Sigmoid colon (tissue), 7 donors: ENCODE measurements at places on chromosomes 3 and 15. TPM values are rescaled to one million over a fixed set of nuclear protein-coding genes. Genes with fewer than 3 reads are reported as not detected.

- H3K27me3 ChIP-seq, result no peaks in the 10 kb centered on the region
- no peak for DNase-seq
- peak overlapping the region; percentile 17 for H3K27ac ChIP-seq
- H3K4me1 ChIP-seq, result peaks cover 42% of the 10 kb centered on the region
These were observed 13.9 kb downstream of the ALPK3 start for GRCh38 chr15:84831028-84831427.

DNA sequence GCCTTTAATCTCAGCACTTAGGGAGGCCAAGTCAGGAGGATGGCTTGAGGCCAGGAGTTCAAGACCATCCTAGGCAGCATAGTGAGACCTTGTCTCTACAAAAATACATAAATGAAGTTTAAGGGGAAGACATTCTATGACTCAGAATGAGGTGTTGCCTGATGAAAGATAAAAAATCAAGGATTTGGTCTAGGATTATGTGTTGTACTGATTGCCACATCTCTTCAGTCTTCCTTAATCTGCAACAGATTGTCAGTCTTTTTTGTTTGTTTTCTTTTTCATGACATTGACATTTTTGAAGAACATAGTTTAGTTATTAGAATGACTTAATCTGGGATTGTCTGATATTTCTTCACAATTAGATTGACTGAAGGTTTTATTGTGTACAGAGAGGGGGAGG, 26.3 kb upstream of the DPPA4 start:
- no peak overlapping the region for H3K27ac ChIP-seq
- no peak overlapping the region for H3K4me3 ChIP-seq
- H3K36me3 ChIP-seq, result no peaks in the 10 kb centered on the region
- DNase-seq, result no peak

DNA sequence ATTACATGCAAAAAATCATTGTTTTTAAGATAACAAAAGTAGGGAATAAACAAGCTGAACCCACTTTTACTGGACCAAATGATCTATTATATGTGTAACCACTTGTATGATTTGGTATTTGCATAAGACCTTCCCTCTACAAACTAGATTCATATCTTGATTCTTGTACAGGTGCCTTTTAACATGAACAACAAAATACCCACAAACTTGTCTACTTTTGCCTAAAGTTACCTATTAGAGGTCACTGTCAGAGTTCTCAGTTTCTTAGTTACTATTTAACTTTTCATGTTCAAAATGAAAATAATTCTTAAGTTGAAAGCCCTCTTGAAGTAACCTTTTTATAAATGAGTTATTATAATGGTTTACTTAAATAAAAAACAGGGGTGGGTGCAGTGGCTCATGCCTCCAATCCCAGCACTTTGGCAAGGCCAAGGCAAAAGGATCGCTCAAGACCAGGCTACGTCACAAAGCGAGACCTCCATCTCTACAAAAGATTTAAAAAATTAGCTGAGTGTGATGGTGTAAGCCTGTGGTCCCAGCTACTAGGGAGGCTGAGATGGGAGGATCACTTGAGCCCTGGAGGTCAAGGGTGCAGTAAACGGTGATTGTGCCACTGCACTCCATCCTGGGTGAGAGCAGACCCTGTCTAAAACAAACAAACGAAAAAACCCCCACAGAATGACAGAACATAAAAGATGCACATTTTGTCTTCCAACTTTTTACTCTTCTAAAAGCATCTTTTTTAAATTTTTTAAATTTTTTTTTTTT, 16.0 kb downstream of the ACTR8 start:
- H3K36me3 ChIP-seq, result peaks cover 40% of the 10 kb centered on the region
- DNase-seq, result no peak
- H3K4me1 ChIP-seq, result no peaks in the 10 kb centered on the region
- H3K4me3 ChIP-seq, result no peak overlapping the region
- H3K27ac ChIP-seq, result no peak overlapping the region

DNA sequence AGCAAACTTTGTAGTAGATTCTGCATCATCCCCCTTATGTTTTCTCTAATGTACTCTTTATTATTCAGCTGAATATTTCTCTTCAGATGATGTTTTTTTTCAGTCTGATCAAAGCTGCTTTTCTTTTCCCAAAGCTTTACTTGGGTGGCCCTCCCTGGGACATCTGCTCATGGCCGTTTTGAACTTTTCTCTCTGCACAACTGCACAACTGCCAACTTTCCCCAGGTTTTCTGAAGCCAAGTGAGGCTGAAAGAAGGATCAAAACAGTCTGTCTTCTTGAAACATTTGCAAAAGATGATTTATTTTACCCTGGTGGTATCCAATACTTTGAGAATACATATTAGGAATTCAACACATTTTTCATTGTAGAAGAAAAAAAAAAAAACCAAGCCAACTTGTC, 43.0 kb downstream of the GASK1A start:
- peak; percentile 52 for DNase-seq
- H3K4me1 ChIP-seq, result no peaks in the 10 kb centered on the region
- H3K4me3 ChIP-seq, result no peak overlapping the region
- no peaks in the 10 kb centered on the region for H3K27me3 ChIP-seq
- H3K27ac ChIP-seq, result no peak overlapping the region

DNA sequence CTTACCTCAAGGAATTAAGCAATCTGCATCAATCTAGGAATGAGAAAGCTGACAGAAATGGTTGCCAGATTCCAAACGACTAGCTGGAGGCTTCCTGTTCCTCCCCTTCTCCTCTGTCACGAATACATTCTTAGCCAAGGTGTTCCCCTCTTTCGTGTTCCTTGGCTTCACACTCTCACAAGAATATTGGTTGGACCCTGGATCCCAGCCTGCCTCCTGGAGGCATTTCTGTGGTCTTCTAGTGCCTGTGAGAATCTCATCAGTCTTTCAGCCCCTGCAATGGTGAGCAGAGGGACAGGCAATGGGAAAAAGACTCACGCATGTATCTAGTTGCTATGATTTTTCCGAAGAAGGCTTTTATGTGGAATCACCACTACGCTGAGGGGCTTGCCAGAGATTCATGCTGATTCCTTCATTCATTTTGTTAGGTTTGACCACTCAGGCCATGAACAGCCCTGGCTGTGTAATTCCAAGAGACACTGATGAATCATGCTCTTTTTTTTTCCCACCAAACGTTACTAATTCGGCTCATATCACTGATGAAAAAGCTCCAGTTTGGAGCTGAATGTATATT, 1.6 kb upstream of the P3H2 start:
- H3K27me3 ChIP-seq, result no peaks in the 10 kb centered on the region
- H3K27ac ChIP-seq, result no peak overlapping the region
- H3K4me1 ChIP-seq, result peaks cover 37% of the 10 kb centered on the region
- DNase-seq, result no peak
- H3K36me3 ChIP-seq, result no peaks in the 10 kb centered on the region

GRCh38 chr3:46442576-46443530, 21.9 kb downstream of the LTF start:
- no peaks in the 10 kb centered on the region for H3K4me1 ChIP-seq
- H3K27me3 ChIP-seq, result no peaks in the 10 kb centered on the region
- H3K27ac ChIP-seq, result no peak overlapping the region
- no peak for DNase-seq
- H3K36me3 ChIP-seq, result no peaks in the 10 kb centered on the region
- no peak overlapping the region for H3K4me3 ChIP-seq

- H3K4me3 ChIP-seq, result no peak overlapping the region
- H3K27ac ChIP-seq, result no peak overlapping the region
- DNase-seq, result no peak
- H3K27me3 ChIP-seq, result no peaks in the 10 kb centered on the region
- peaks cover 13% of the 10 kb centered on the region for H3K4me1 ChIP-seq
These were observed 187.0 kb downstream of the NTRK3 start for GRCh38 chr15:88069561-88069960.

DNA sequence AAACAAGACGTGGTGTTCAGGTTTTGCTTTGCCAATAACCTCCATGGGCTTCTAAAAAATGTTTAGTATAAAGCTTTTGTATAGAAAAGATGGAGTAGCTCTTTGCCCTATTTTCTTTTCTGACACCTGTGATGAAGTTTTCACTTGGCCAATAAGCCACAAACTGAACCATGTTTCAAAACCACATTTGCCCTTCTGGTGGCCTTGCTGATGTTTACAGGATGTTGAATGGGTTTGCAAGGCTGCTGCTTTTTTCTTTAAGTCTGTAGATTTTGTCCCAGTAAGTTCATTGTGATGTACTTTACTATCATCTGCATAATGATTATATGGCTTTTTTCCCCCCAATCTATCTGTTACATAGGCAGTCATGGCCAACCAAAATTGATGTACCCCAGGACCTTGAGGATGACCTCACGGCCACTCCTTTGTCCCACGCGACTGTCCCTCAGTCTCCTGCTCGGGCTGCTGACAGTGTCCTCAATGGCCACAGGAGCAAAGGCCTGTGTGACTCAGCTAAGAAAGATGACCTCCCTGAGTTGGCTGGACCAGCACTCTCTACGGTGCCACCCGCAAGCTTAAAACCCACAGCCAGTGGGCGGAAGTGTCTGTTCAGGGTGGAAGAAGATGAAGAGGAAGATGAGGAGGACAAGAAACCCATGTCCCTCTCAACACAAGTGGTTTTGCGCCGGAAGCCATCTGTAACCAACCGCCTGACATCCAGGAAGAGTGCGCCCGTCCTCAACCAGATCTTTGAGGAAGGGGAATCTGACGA, 60.8 kb downstream of the SNRK start:
- DNase-seq, result no peak
- H3K4me1 ChIP-seq, result no peaks in the 10 kb centered on the region
- no peak overlapping the region for H3K4me3 ChIP-seq
- H3K36me3 ChIP-seq, result peaks cover 38% of the 10 kb centered on the region
- H3K27me3 ChIP-seq, result no peaks in the 10 kb centered on the region

PLCH1 gene
- 0.41 TPM for total RNA-seq

DUOXA2 gene
- 0.28 TPM for total RNA-seq

PRRT3 gene
- total RNA-seq, result 2.1 TPM

NDUFAF3 gene
- 107 TPM for total RNA-seq
